ENCODE measurements at places on chromosomes 3 and 15. TPM values are rescaled to one million over a fixed set of nuclear protein-coding genes. Genes with fewer than 3 reads are reported as not detected.

- no peak for DNase-seq
These were observed 34.9 kb upstream of the TLE3 start for GRCh38 chr15:70132571-70132970.

DNA sequence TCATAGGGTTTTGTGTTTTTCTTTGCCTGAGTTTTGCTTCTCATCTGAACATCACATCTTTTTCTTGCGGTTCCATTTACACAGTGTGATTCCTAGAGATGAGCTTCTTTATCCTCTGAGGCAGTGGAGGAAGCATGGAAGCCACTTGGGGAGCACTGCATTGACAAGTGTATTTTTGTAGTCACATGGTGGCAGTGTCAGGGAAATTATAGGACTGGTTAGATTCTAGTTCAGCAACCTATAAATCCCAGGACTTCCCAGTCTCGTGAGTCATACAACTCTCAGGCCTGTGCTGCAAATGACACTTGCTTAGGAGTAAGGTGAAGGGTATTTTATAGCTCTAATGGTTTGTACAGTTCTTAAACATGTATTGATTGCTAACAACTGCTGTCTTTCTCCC is 58.4 kb downstream of the RBM6 start:
- no peak for DNase-seq

DNA sequence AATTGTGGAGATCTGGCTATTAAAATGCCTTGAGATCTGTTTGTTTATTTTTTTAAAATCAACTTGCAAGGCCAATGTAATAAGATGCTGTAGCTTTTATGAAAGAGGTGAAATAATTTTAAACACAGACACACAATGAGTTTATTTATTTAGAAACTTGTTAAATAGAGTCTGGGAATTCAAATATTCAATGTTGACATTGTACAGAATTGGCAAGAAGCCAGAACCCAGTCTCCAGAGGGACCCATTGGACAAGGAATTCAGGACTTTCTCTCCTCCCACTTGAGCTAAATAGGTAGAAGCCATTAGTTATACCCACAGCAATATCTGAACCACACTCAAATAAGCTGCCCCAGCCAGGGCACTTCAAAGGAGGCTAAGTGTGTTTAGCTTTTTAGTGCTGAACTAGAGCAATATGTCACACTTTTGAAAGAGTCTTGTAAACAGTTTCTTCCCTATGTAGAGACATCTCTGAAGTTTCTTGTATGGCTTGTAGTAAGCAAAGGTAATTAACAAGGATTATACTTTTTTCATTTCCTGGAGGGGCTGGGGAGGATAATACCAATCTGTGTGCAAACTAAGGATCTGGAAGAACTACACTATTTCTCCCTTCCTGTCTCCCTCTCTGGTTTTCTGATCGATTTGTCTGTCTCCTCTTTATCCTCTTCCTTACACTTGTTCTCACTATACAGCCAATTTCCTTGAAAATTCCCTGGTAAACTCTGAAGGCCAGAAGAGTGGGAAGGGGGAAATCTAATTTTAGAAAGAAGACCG is 6.0 kb downstream of the MECOM start:
- no peak for DNase-seq

DNA sequence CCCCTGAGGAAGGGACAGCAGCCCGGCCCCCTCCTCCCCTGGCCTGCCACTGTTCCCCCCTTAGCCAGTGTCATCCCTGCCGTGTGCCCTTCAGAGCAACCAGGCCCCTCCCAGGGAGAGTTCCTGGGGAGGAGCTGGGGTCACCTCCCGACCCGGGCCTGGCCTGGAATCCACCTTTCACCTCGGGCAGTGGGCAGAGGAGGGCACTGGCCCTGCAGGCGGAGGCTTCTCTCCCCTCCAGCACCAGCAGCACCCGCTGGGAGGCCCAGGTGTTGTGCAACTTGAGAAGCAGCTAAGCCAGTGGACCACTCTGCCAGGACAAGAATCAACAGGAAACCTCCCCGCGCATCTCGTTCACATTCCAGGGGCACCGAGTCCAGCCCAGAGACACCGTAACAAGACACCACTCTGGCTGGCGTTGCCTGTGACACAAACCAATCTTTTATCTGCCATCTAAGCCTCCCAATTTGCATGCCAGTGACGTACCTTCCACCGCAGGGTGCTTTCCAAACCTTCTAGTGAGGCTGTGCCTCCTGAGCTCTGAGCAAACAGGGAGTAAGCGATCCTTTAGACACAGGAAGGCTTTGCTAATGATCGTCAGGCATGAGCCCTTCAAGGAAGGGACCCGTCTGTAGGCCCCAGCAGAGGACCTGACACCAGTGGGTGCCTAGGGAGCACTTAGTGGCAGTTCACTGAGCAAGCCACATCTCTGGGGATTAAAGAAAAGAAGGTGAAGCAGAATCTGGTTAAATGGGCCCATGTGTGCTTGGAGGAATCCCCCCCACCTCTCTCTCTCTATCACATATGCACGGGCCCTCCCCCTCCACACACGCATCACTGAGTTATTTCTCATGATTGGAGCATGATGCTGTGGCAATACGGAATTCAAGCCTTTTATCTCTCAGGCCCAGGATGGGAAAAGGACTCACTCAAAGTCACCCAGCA is 98.9 kb upstream of the TLE3 start:
- peak; percentile 68 for DNase-seq

GRCh38 chr3:37500518-37500917 is 326.1 kb upstream of the LRRFIP2 start:
- no peak for DNase-seq

GRCh38 chr3:6351752-6352151 is 509.2 kb upstream of the GRM7 start:
- no peak for DNase-seq

DNA sequence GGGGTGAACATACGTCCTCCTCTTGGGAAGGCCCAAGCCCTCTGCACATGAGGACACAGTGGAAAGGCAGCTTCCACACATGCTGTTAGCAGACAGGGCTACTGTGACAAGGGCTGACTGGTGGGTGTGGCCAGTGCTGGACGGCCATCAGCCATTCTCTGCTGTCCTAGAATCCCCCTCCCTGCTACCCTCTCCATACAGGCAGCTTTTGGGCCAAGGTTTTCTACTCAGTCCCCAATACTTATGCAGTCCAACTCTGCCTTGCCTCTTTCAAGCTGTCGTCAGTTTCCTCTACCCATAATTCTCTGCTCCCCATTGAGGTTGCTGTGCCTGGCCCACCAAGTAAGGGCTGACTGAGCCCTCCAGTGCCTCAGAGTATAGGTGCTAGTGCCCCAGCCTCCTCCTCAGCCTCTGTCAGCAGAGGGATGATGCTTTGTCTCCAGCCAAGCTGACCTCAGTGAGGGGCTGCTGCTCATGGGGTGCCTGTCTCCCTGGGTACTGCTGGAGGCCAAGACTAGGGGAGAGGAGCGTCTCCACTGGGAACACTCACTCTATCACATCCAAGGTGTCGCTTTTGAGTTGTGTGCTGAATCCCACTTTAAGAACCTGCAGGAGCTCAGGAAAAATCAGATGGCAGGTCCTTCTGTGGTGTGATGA is 2.8 kb downstream of the LOXL1 start:
- DNase-seq: no peak

DNA sequence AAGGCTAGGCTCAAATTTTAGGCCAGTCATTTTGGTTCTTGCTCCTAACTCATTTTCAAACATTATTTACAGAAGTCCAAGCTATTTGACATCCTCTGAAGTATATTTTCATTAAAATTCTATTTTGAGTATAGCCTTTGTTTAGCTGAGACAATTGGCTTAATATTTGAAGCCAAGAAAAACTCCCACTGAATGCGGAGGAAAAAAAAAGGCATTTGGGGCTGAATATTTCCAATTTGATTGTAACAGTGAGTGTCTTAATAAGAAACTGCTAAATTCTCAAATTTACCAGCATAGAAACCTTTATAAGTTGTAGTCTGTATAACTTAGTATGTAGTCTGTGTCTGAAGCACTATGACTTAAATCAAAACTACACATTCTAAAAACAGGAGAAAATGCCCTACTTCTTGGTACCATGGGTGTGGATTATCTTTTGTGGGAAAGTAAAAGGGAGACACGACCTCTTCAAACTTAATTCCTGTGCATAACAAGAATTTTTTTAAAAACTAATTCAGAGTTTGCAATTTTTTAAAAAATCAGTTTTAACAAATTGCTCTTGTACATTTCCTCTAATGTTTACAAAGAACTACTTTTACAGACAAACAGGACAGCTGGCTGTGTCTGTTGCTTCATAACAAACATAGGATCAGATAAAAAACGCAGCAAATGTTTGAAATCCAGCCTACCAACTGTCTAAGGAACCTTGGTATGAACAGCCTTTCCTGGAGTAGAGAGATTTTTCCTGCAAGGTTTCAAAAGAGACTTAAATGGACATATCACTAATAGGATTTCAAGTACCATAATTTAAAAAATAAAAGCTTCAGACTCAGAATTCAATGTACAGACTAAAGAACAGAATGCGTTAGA is 52.7 kb upstream of the LMOD3 start:
- DNase-seq: no peak

DNA sequence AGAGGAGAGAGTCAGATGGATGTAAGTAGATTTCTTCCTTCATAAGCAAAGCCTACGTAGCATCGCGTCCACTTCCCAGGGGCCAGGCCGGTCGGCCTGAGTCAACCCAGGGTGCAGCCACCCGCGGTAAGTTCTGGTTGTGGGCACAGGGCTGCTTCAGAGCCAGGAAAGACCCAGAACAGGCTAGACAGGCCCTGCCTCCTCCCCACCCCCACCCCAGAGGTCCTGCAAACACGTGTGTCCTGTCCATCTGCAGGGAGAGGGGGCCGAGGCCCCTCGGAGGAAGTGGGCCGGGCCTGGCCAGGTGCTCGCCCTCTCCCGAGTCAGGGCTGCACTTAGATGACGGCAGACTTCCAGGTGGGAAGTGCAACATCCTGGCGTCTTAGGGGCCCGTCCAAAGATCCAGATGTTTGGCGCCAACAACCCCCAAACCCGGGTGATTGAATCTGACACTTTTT is 100.8 kb upstream of the ALDH1A3 start:
- DNase-seq: no peak

DNA sequence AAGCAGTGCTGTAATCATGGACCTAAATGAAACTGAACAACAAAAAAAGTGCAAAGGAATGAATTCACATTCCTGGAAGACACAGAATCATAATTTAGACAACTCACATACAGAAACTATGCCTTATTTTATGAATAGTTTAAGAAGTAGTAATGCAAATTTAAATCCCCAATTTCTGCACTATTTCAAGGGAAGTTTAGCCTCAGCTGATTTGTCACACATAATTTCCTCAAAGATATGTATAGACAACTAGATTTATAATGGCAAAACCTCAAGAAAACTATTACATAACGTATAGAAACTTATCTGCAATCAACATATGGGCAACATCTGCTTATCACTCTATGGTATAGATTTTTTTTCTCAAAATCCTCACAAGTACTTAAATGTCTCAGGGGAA is 7.8 kb upstream of the PTX3 start:
- no peak for DNase-seq

AHSG gene
- not detected for total RNA-seq

CCDC71 gene
- total RNA-seq: 19.9 TPM

ITIH1 gene
- not detected for total RNA-seq

INKA1 gene
- 0.48 TPM for total RNA-seq

SCAANT1 gene
- not detected for total RNA-seq
